Right hindlimb (tissue), 1 donor: ENCODE measurements at places on chromosomes 1 and 21.

- DNase-seq, result no peak
These were observed 49.1 kb downstream of the DSCAM start for GRCh38 chr21:40797891-40798290.

GRCh38 chr1:150843474-150843873 lies 32.9 kb downstream of the ARNT start:
- no peak for DNase-seq

GRCh38 chr1:156964441-156964840 lies 44.0 kb downstream of the LRRC71 start:
- DNase-seq, result no peak

DNA sequence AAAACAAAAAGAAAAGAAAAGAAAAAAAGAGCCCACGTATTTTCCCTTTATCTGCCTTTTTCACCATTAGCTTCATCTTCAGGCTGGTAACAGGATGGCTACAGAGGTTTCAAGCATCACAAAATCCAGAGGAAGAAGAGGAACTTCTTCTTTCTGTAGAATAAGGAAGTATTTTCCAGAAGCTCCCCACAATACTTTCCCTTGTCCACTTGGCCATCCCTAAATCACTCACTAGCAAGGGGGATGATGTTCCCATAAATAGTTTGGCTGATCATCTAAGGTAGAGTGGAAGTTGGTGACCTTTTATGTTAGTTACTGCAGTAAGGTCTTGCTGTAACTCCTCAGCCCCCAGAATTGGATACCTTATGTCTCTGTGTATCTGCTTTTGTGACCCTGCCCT lies 45.1 kb upstream of the RNF11 start:
- DNase-seq, result no peak

- DNase-seq, result no peak
These were observed 93.7 kb downstream of the DUSP10 start for GRCh38 chr1:221648201-221648600.

DNA sequence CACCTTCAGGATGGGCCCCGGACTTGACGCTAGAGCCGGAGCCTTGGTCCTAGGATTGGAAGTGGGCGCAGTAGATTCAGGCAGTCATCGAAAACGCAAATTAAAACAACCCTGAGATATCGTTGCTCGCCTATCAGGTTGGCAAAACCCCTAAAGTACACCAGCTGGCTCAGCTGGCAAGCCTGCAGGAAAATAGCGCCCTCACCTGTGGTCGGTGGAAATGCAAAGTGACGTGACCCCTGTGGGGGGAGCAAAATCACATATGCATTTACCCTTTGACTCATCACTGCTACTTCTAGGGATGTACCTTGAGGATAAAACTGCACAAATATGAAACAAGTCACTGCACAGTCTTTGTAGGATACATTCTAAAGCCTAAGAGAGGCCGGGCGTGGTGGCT lies 170.3 kb upstream of the TMEM51 start:
- DNase-seq, result no peak

- no peak for DNase-seq
These were observed at the start of gene LAMB3 for GRCh38 chr1:209652121-209652735. TSS of gene LAMB3 (minus strand) at chr1:209652425. CDS start at chr1:209650944, 1,481 bp downstream.

GRCh38 chr1:147815503-147815902 lies 55.1 kb upstream of the GJA5 start:
- DNase-seq, result no peak

- DNase-seq, result no peak
These were observed 417.1 kb downstream of the SETD4 start for GRCh38 chr21:35643176-35643575.

DNA sequence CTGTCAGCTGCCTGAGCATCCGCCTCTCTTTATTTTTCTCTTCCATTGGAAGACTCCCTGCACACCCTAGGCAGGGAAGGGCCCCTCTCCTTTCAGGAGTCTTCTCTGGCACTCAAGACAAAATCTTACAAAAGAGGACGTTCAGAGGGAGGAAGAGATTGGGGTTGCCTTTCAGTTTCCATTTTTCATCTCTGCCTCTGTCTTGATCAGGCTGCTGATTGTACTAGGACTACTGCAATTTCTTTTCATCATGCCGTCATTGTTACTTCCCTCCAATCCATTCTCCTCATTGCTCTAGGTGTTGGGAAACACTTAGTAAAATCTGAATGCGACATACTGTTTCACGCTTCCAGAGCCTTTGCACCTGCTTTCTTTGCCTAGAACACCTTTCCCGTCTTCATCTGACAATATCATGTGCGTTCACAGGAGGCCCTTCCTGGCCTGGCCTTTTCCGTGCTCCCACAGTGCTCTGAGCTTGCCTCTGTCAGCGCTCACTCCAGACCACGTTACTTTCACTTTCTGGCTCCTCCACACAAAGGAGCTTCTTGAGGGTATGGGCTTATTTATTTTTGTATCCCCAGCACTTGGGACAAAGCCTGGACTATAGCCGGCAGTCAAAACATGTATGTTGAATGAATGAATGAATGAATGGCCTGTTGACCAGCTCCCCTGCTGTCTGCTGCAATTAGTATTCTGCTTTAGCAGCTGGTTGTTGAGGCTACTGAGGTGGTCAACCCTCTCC lies 10.9 kb downstream of the LRRC71 start:
- no peak for DNase-seq

- no peak for DNase-seq
These were observed 6.5 kb upstream of the CLDN19 start for GRCh38 chr1:42746436-42747105.

- no peak for DNase-seq
These were observed 169.3 kb upstream of the ETV3 start for GRCh38 chr1:157307491-157307890.

GRCh38 chr21:24110846-24111245 lies 1496.4 kb downstream of the MRPL39 start:
- no peak for DNase-seq

- DNase-seq, result peak; percentile 42
These were observed 12.1 kb downstream of the IL24 start for GRCh38 chr1:206909161-206909882.

DNA sequence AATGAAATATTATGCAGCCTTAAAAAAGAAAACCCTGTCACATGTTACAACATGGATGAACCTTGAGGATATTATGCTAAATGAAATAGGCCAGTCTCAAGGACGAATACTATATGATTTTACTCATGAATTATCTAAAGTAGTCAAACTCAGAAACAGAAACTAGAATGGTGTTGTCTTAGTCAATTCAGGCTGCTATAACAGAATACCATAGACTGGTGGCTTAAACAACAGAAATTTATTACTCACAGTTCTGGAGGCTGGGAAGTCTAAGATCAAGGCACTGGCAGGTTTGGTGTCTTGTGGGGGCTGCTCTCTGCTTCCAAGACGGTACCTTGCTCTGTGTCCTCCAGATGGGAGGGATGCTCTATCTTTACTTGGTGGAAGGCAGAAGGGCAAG lies 113.8 kb upstream of the DNAH14 start:
- DNase-seq, result no peak

GRCh38 chr1:221740993-221741702 lies 741 bp downstream of the DUSP10 start:
- peak; percentile 55 for DNase-seq

DNA sequence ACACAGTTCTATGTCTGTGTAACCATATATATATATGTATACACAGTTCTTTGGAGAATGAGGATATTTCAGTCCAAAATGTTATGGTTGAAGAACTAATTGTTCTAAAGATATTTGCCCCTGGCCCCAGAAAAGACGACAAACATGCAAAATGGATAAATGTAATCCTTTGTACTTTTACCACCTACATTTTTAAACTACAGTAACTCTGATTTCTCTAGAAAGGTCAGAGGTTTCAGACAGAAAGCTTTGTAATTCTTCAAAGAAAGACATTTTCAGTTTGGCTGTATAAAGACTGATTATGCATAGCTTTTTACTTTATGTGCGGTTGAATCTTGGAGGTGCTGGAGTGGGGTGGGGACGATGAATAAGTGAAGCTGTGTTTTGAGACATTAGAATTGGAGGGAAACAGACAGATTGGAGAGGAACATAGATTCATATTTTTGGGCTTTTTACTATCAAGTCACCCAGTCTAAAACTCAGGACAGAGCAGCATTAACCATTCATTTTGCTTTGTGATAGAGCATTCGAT lies 16.6 kb downstream of the NFIA start:
- no peak for DNase-seq

GRCh38 chr1:47756411-47756810 lies 240.8 kb downstream of the TRABD2B start:
- no peak for DNase-seq

DNA sequence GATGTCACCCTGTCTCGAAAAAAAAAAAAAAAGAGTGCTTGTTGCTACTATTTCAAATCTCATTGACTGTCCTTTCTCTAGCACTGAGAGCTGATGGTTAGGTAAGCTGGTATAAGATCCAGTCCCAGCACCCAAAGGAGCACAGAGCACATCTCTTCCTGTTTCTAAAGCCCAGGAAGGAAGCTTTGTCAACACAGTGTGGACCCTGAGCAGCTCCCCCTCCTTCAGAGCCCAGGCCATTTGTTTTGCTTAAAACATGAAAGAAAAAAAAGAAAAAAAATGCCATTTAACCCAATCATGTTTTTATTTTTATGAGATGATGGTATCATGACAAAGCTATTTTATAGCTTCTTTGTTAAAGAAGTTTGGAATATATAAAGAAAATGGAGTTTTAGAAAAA lies 184.1 kb upstream of the DUSP10 start:
- no peak for DNase-seq

- DNase-seq, result no peak
These were observed 885.2 kb upstream of the ADGRL2 start for GRCh38 chr1:80915491-80915890.

- peak; percentile 60 for DNase-seq
These were observed at the start of gene STUM for GRCh38 chr1:226548256-226549093. TSS of gene STUM (plus strand) at chr1:226548764. CDS start at chr1:226548905, 141 bp downstream.

DNA sequence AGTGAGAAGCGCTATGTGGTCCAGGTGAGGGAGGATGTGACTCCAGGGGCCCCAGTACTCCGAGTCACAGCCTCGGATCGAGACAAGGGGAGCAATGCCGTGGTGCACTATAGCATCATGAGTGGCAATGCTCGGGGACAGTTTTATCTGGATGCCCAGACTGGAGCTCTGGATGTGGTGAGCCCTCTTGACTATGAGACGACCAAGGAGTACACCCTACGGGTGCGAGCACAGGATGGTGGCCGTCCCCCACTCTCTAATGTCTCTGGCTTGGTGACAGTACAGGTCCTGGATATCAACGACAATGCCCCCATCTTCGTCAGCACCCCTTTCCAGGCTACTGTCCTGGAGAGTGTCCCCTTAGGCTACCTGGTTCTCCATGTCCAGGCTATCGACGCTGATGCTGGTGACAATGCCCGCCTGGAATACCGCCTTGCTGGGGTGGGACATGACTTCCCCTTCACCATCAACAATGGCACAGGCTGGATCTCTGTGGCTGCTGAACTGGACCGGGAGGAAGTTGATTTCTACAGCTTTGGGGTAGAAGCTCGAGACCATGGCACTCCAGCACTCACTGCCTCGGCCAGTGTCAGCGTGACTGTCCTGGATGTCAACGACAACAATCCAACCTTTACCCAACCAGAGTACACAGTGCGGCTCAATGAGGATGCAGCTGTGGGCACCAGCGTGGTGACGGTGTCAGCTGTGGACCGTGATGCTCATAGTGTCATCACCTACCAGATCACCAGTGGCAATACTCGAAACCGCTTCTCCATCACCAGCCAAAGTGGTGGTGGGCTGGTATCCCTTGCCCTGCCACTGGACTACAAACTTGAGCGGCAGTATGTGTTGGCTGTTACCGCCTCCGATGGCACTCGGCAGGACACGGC lies 2.2 kb downstream of the CELSR2 start:
- no peak for DNase-seq

DNA sequence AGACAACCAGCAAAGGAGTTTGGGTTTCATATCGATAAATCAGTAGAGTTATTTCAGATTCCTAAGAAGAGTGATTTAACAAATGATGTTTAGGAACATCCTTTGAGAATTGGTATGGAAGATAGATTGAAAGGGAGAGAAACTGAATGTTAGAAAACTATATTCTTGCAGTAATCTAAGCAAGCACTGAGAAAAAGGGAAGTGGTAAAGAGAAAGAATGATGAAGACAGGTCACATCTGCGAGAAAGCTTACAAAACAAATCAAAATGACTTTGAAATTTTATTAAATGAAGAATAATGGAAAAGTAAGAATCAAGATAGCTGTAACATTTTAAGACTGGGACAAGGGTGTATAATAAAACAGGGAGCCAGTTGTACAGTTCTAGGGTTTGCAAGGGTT lies 177.0 kb downstream of the HS2ST1 start:
- no peak for DNase-seq

GRCh38 chr1:167879508-167879907 lies 34.4 kb downstream of the ADCY10 start:
- no peak for DNase-seq

GRCh38 chr1:165342587-165342986 lies 13.9 kb downstream of the LMX1A start:
- peak; percentile 46 for DNase-seq

- DNase-seq, result no peak
These were observed 4.2 kb downstream of the LRRC71 start for GRCh38 chr1:156924478-156925153.

DNA sequence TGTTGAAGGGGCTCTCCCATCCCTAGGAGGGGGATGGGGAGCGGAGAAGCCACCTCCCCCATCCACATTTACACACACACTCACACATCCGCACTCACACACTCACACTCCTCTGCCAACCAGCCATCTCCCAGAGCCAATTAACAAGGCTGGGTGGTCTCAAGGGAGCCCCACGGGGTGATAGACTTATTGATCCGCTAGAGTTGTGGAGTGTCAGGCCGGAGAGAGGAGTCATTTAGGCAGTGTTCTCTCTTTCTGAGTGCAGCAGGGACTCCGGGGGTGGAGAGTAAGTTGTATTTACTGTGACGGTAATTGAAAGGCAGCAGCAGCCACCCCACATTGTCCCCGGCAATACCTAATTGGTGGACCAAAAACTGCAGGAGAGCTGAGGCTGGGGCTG lies 61.6 kb downstream of the KLHDC7A start:
- DNase-seq, result peak; percentile 4

- DNase-seq, result no peak
These were observed 5.4 kb downstream of the TMEM59 start for GRCh38 chr1:54047384-54048305.

DNA sequence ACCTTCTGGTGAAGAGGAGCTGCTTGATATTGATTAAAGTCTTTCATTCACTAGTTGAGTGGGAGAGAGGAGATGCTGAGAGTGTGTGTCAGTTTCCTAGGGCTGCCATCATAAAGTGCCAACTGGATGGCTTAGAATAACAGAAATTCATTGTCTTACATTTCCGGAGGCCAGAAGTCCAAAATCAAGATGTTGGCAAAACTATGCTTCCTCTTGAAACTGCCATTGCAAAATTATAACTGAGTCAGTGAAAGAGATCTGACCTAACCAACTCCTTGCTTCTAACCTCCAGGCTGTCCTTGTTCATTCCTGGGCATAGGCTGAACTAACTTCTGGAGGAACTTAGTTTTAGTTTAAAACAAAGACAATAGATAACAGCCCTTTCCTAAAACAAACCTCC lies 47.1 kb downstream of the PTGS2 start:
- no peak for DNase-seq

- no peak for DNase-seq
These were observed 4.7 kb downstream of the POGK start for GRCh38 chr1:166843769-166844596.

GRCh38 chr21:45330851-45331261 lies 43.2 kb upstream of the POFUT2 start:
- peak; percentile 18 for DNase-seq
